Stimulated activated CD4-positive, alpha-beta T cell treated with anti-CD3 and anti-CD28 coated beads, TNF-alpha, amount 100 ng/mL, for 24 hours (primary cell): ENCODE measurements at places on chromosomes 7 and 10.

GRCh38 chr7:120370954-120371353 is 98.0 kb downstream of the KCND2 start:
- DNase-seq, result no peak

DNA sequence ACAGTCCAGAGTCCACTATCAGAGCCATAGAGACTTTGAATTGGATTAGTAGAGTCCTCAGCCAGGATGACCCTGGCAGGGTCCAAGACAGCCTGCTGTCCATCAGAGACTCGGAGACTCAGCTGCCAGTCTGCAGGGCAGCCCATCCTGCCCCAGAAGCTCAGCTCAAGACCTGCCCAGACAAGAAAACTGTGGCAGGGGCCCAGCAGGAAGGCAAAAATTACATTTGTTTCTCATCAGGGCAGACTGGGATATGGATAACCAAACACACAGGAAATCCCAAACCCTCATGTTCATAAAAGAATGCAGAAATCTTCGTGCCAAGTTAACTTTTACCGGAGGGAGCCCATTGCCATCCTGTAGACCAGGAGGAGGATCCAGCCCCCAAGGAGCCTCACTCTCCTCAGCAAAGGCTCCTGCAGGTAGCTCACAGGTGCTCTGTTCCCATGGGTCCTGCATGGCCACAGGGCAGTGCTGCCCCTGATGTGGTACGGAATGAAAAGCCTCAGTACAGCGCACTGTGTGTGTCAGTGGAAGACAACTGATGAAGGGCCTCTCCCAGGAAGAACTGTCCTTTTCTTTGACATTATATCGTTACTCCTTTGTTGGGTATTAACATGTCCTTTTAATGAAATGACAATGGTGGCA is 222.2 kb downstream of the KCNMA1 start:
- no peak for DNase-seq

DNA sequence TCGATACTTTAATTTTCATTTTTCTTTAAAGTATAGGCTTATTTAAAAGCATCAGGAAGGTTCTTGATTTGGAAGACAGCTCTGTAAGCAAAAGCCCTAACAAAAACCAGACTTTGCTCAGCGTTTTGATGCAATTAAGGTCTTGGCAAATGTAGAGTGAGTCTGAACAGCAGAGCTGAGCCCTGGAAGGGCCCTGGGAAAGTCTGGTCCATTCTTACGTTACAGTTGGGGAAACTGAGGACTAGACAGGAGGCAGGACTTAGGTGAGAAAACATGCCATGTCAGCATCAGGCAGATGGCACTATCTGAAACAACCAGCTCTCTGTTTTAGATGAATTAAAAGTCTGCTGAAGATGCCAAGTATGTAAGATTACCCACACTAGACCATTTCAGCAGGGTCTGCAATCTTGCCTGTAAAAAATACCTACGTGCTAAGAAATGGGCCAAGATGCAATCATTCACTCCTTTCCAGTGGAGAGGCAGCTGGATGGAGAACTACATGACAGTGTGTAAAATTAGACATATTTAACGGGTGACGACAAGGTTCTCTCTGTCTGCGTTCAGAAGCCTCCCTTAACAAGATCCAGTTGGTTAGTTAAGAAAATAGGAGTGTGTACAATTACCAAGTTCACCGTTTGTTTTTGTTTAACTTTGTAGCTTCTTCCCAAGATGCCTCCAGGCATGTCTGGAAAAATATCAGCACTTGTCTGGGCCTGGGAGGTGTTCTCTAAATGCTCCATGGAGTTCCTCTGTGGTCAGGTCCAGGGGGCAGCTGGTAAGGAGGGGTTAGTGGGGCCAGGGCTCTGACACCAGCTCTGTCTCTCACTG is 502.3 kb upstream of the ZMIZ1 start:
- DNase-seq, result no peak

DNA sequence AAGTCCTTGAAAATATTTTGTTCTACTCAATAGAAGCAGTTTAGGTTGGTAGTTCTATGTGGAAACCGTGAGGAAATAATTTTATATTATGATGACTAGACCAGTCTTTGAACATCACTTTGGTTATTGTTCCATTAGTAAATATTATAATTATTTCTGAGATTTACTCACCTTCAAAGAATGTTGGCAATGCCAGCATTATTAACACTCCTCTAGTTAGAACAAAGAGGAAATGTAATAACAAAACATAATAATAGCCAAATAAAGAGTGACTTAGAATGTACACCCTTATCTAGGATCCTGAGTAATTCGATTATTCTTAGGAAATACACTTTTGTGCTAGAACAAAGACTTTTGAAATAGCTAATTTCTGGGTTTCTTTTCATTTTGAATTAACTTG is 121.1 kb downstream of the CFTR start:
- DNase-seq, result no peak

DNA sequence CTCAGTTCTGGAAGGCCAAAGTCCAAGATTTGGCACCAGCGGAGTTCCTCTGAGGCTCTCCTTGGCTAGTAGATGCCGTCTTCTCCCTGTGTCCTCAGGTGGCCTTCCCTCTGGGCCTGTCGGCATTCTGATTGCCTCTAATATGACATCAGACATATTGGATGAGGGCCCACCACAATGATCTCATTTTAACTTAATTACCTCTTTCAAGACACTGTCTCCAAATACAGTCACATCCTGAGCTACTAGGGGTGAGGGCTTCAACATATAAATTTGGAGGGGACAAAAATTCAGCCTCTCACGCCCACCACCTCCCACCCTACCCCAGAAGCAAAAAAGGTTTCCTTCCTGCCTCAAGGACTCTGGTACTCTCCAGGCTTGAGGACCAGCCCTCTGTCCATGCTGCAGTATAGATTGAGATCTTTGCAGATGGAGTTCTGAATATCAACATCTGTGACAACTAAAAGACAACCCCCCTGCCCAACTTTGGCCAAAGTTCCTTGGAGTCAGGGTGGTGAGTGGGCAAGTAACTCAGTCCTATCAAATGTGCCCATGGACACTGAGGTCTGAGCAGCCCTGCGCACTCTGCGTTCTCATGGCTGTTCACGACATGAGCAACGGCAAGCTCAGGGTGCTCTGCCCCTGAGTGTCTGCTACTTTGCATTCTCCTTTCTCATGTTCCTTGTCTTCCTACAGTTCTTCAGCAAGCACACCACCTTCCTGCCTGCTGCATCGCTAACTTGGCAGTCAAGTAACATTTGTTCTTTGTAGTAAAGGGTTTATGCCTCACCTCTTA is 11.5 kb downstream of the TMEM176B start:
- no peak for DNase-seq

DNA sequence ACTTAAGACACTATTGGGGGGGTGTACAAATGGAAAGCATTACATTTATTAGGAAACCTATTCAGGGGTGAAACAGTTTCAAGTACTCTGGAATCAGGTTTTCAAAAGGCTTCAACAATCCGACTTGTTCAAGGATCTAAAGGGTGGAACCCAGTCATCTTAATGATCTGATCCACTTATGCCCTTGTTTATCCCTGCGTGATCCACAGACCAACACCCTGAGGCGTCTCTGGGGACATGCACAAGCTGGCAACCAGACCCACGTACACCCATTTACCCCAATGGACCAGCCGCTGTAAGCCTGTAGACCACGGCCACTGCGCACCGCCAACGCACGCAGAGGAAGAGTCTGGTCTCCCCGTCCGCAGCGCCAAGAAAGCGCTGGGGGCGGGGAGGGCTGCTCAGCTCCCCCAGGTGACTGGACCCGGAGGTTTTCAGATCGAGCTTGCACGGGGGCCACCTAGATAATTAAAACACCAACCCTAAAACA is 13.4 kb downstream of the HNRNPF start:
- no peak for DNase-seq

DNA sequence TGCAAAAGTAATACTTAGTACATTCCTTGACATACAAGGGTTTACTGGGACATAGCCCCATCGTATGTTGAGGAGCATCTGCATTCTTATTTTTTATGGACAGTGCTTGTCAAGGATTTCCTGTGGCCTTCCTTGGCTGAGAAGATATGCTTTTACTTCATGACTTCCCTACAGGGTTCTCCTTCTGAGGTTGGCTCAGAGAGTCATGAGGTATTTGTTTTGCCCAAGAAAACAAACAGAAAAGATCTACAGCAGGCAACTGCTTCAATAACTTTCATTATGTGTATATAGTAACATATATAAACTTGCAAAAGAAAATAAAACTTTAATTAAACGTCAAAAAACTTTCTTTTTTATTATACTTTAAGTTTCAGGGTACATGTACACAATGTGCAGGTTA is 577.2 kb upstream of the SEMA3D start:
- DNase-seq, result no peak

DNA sequence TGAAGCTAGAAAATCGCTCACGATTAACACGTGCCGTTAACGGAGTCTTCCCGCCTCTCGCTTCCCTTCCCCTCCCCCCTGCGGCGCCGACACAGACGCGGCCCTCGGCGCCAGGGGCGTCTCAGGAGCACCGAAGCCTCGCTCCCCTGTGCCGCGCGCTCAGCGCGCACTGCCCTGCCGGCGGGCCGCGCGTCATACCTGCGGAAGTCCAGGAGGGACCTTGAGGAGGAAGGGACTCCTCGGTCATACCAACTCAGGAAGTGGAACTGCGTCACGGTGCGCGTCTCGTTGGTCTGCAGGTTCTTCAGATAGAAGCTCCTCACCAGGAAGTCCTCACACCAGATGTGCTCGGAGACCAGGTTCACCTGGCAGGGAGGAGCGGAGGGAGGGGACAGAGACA is 239.6 kb downstream of the DNAJB6 start:
- DNase-seq, result peak; percentile 12

GRCh38 chr7:45645141-45645969 is 71.2 kb downstream of the ADCY1 start:
- no peak for DNase-seq

- no peak for DNase-seq
Measured at GRCh38 chr7:150848111-150848510, 4.2 kb upstream of the AOC1 start.

DNA sequence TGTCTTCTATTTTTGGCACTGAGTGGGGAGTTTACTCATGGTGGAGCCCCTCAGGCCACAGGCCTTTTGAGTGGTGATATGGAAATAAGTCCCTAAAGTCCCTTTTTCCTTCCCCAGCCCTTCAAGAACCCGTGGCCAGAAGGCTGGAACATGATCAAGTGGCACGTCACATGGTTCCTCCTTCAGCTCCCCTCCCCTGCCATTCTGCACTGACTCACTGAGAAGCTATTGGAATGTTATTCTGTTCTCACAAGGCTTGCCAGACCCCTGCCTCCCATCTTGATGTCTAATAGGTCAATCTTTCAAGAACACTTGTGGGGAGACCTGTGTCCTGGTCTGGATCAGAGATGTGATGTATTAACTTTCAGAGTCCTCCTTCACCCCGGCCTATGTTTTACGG is 279.8 kb downstream of the SEC23IP start:
- DNase-seq, result no peak

GRCh38 chr10:10313149-10313835 is 704.4 kb upstream of the CELF2 start:
- DNase-seq, result no peak

DNA sequence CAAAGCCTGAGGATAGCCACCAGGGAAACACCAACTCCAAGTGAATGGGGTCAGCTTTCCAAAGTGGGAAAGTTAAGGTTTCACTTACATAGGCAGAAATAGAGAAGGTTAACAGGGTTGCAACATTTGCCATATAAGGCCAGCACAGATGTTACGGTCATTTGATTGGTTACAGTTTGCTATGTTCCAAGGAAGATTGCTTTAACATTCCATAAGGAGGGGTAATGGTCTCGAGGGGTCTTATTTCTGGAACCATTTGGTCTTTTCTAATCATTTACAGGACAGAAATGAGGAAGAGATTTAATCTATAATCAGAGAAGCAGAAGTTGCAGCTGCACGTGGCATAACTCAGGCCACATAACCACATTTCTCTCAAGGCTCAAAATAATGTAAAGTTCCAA is 679.4 kb upstream of the C7orf33 start:
- no peak for DNase-seq

GRCh38 chr10:84541289-84541637 is 212.9 kb downstream of the CCSER2 start:
- DNase-seq, result no peak

DNA sequence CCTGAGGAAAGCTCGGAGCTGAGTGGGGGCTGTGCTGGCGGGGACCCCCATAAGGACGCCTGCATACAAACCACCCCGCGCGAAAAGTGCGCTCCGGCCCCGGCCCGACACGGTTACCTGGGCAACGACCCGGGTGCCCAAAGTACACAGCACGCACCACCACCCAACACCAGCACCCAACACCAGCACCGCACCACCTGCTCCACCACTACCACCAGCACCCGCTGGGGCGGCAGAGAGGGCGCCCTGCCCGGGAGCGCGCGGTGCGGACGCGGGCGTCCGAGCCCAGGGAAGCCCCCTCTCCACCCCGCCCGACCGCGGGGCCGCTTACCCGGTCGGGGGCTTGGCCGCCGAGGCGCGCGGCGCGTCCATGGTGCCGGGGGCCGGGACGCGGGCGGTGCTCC is 345 bp downstream of the COBL start:
- no peak for DNase-seq

GRCh38 chr10:100357059-100357858 is 10.2 kb downstream of the SCD start:
- DNase-seq, result no peak

DNA sequence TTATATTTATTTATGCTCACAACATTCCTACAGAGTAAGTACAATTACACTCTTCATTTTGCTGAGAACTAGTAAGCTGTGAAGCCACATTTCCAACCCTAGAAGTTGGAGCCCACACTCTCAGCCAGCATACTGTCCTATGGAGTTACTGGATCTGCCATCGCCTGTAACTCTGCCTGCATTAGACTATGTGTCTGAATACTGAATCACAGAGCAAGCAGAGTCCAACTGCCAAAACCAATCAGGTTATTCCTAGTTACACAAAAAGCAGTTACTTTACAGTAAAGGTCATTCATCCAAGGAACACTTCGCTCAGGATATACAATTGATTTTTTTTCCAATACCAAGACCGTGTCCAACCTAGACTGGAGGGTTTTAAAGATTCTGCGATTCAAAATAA is 21.5 kb downstream of the CTAGE6 start:
- DNase-seq, result no peak

DNA sequence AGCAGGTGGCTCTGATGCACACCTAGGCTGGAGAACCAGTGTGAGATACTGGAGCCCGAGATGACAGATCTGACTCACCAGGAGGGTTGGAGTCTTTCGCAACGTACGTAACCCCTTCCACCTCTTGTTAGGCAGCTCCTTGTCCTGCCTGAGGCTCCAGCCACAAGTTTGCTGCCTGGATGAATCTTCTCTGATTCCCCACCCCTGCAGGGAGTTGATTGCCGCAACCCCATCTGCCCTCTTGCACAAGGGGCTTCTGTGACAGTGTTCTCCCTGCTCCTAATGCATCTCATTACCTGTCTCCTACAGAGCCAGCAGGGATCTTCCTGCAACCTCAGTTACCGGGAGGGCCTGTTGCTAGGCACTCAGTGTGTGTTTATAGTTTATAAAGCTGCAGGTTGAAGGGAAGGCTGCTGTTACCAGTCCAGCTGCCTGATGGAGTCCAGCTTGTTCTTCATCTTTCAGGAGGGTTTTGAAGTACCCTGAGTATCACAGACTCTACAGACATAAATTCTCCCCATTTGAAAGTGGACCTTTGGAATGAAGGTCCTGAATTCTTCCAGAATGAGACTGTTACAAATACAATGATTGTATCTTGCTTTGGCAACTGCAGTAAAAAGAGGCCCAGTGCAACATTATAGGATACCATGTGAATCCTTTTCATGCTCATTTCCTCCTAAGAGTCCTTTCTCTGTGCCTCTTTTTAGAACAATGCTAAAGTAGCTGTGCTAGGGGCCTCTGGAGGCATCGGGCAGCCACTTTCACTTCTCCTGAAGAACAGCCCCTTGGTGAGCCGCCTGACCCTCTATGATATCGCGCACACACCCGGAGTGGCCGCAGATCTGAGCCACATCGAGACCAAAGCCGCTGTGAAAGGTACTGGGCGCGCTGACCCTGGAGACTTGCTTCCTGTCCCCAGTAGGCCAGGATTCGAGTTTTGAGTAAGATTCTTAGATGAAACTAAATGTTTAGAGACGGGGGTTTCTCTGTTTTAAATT is 6.5 kb downstream of the MDH2 start:
- no peak for DNase-seq
